Sigmoid colon (tissue), 7 donors: ENCODE measurements at places on chromosomes 6 and 20. TPM values are rescaled to one million over a fixed set of nuclear protein-coding genes. Genes with fewer than 3 reads are reported as not detected.

DNA sequence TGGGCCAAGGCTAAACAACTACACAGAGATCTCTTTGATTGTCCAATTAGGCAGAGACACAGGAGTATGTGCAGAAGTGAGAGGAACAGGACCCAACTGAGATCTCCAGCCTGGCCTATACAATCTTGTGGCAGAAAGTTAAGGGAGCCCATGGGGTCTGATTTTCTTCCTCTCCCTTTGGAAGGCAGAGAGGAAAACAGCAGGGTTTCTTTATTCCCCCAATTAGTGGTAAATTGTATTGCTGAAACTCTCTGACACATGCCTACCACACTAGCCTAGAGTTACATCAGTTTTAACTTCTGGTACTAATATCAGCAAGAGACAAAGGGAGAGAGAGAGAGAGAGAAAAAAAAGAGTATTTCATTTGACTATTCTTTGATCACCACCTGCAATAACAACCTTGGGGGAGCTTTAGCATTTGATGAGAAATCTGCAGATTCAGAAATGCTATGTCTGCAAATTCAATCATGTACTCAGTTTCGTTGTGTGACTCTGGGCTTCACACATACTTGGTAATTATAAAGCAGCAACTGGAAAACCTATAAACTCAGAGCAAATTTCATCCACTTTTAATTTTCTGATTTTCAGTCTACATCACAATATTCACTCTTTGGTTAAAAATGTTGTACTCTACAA, 260.3 kb upstream of the SPTLC3 start:
- no peaks in the 10 kb centered on the region for H3K27me3 ChIP-seq
- no peaks in the 10 kb centered on the region for H3K4me1 ChIP-seq
- DNase-seq = no peak
- no peak overlapping the region for H3K27ac ChIP-seq

DNA sequence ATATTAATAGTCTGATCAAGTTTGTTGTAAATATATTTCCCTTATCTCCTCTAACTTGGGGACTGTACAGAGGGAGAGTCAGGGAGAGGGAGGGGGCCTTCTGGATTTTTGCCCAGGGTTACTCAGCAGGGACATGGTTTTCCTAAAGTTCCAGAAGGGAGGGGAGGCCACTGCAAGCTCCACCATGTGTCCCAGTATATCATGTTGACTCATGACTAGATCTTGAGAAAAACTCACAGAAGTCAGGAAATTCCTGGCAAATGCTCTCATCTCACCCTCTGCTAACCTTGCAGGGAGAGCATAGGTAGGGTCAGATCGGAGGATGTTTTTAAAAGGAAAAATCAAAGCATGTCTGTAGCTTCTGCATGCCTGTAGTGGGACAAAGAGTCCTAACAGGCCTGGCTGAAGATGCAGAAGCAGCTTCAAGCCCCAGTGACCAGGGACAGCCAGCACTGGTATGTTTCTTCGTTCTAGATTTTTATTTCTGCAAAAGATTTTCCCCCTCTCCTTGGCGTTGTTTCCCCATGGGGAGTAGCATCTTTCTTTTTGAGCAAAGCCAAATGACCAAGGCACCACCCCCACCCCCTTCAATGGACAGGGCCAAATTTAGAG, 272.9 kb upstream of the SUPT3H start:
- no peak overlapping the region for H3K27ac ChIP-seq
- H3K4me1 ChIP-seq = peaks cover 13% of the 10 kb centered on the region
- DNase-seq = no peak

The HLA-DOB gene
- not detected for total RNA-seq

GRCh38 chr6:167721291-167721690, 105.4 kb upstream of the AFDN start:
- no peak for DNase-seq
- H3K27ac ChIP-seq = no peak overlapping the region
- no peaks in the 10 kb centered on the region for H3K27me3 ChIP-seq
- H3K36me3 ChIP-seq = no peaks in the 10 kb centered on the region

DNA sequence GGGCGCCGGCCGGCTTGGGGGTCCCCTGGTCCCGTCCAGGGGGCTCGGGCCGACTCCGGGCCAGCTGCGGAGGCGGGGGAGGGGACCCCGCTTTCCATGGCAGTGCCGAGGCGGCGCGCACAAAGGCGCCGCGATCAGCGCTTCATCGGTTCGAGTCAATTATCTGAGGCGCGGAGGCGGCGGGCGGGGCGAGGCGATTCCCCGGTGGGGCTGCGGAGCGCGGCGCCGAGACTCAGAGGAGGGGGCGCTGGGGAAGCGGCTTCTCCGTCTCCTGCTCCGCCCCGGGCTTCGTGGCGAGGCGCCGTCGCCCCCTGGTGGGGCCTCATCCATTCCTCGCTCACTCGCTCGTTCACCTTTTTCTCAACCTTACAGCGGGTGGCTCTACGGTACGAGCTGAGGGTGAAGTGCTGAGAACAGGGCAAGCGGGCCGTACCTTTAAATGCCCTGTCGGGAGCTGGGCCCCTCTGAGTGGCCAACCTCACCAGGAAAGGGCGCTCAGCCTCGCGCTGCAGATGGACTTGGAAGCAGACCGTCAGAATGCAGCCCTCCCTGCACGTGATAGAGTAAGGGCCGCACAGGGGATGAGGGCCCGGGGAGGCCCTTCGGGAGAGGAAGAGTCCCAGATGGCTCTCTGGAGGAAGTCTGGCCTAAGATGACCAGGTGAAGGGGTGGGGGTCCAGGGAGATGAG, 39.9 kb downstream of the SLC52A3 start:
- peaks cover 6% of the 10 kb centered on the region for H3K27me3 ChIP-seq

- no peak overlapping the region for H3K4me3 ChIP-seq
- no peak overlapping the region for H3K27ac ChIP-seq
- H3K4me1 ChIP-seq = no peaks in the 10 kb centered on the region
- no peaks in the 10 kb centered on the region for H3K36me3 ChIP-seq
Observed at GRCh38 chr20:23092384-23092756, 6.2 kb upstream of the CD93 start.

The ACAT2 gene
- total RNA-seq = 4.2 TPM

The TFAP2A gene
- total RNA-seq = 0.28 TPM

DNA sequence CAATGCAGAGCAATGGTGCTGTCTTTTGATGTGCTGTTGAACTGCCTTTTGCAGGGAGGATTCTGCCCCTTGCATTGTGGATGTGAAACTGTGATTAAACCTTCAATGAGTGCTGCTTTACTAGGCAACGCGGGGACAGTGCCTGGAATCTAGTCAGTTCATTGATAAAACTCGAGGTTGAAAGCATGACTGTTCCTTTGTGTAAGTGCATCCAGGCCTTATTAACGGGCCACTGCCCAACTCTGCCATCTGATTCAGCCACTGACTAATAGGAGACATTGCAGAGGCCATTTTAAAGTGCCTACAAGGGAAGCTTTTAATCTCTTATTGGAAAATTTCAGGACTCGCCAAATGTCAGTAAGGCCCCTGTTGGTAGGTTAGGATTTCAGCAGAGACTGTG, 49.3 kb downstream of the SLC35F1 start:
- H3K27ac ChIP-seq = no peak overlapping the region
- DNase-seq = no peak
- no peaks in the 10 kb centered on the region for H3K4me1 ChIP-seq
- H3K4me3 ChIP-seq = no peak overlapping the region
- no peaks in the 10 kb centered on the region for H3K36me3 ChIP-seq

DNA sequence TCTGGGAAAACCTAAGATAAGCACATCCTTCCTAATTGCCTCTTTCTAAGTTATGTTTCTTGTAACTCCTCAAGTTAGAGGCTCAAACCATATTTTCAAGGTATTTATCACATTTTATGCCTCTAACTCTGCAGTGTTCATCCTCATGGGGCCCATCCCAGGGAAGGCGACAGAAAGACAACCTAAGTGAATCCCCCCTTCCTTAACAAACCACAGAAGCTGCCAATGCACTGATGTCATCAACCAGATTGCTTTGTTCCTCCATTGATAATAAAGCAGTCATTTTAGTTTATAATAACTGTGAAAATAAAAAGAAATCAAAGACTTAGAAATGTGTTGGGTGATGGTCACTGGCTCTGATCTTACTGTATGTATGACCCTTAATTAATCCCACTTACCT, 119.5 kb upstream of the TCF21 start:
- no peak overlapping the region for H3K4me3 ChIP-seq
- H3K27me3 ChIP-seq = no peaks in the 10 kb centered on the region
- peaks cover 10% of the 10 kb centered on the region for H3K4me1 ChIP-seq
- no peaks in the 10 kb centered on the region for H3K36me3 ChIP-seq
- no peak overlapping the region for H3K27ac ChIP-seq

DNA sequence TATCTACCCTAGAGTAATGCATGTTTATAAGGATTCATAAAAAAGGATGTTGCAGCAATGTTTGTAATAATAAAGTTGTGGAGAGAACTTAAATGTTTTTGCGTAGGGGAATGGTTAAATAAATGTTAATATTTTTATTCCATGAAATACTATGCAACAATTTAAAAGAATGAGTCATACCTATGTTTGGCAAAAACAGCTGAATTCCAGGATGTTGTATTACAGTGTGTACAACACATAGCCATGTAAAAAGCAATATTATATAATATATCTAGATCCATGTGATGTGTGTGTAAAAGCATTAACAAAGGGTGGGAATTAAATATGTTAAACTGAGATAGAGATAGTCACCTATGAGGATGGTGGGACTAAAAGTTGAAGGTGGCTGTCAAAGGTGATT, 21.1 kb upstream of the PKIB start:
- no peaks in the 10 kb centered on the region for H3K36me3 ChIP-seq
- H3K4me1 ChIP-seq = no peaks in the 10 kb centered on the region
- DNase-seq = no peak

- no peak for DNase-seq
- no peak overlapping the region for H3K27ac ChIP-seq
- no peaks in the 10 kb centered on the region for H3K36me3 ChIP-seq
- no peaks in the 10 kb centered on the region for H3K27me3 ChIP-seq
- no peaks in the 10 kb centered on the region for H3K4me1 ChIP-seq
Observed at GRCh38 chr20:59966428-59966827, 8.2 kb downstream of the CDH26 start.

DNA sequence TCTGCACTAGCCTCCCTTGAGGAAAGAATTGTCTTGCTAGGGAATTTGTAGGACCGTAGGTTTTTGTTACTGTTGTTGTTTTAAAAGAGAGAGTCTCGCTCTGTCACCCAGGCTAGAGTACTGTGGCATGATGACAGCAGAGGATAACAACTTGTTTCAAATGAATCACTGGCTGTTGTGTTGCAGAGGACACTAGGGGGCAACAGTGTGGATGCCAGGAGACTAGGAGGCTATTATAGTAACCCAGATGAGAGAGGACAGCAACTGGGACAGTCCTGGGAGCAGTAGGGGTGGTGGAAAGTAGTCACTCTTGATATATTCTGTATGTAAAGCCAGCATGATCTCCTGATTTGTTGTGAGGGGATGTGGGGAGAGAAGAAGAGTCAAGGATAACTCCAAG, 41.8 kb upstream of the LAMA4 start:
- H3K27me3 ChIP-seq = no peaks in the 10 kb centered on the region
- H3K36me3 ChIP-seq = no peaks in the 10 kb centered on the region
- peaks cover 13% of the 10 kb centered on the region for H3K4me1 ChIP-seq
- no peak for DNase-seq
- no peak overlapping the region for H3K27ac ChIP-seq

DNA sequence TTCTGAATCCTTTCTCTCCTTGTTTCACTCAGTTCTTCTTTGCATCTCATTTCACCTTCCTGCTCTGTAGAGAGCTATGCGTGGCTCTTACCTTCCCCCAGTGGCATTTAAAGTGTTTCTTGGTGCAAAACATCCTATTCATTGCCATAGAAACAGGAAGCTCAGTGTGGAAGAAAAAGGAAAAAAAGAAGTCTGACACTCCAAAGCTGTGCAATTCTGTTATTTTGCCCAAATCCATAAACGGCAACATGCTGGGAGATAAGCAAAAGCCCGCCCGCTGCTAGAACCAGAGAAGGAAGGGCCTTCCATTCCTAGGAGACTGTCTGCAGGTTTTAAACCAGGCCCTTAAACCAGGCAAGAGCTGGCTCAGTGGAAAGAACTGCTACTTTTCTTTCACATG, 247.1 kb downstream of the HIVEP2 start:
- H3K27ac ChIP-seq = no peak overlapping the region
- DNase-seq = no peak
- no peaks in the 10 kb centered on the region for H3K27me3 ChIP-seq
- no peaks in the 10 kb centered on the region for H3K36me3 ChIP-seq
- H3K4me3 ChIP-seq = no peak overlapping the region
